ENCODE measurements at places on chromosomes 7 and 10.

DNA sequence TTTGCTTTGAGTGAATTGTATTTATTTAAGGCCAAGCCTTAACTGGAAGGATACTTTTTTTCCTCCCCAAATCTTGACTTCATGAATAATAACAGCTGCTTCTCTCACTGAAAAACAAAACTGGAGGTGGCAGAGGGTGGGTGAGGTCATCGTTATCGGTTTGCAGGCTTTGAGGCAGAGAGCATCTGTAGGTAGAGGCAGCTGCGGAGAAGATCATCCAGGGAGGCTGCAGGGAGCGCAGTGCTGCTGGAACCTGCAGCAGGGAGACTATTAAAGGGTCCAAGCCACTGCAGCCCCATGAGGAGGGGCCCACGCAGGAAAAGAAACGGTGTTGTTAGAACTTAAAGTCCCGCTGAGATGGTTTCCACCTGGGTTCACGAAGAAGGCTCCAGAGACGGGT, 112.1 kb upstream of the SDK1 start:
- no peak for DNase-seq

GRCh38 chr7:119974972-119975371, 298.0 kb upstream of the KCND2 start:
- peak; percentile 30 for DNase-seq

- DNase-seq = peak; percentile 18
Observed at GRCh38 chr7:142853739-142854371, 1.0 kb upstream of the EPHB6 start.

DNA sequence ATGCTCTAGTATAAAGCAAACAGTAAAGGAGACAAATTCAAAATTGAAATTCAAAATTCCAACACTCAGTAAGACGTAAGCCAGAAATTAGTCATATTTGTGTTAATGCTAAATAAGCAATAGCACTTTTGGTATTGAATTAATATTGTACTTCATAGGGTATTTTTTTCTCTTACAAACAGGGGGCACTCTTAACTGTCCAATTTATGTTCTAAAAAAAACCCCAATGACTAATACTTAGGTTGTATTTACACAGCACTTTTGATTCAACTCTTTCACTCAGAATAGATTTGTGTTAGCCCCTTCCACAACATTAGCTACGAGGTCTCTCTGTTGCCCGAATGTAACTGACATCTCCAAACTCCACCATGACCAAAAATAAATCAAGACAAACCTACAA, 284.9 kb upstream of the COBL start:
- no peak for DNase-seq

GRCh38 chr7:4712281-4713182, 30.4 kb downstream of the FOXK1 start:
- peak; percentile 41 for DNase-seq

Measured in renal cortical epithelial cell (primary cell).